ENCODE measurements at places on chromosomes 5 and 9. TPM values are rescaled to one million over a fixed set of nuclear protein-coding genes. Genes with fewer than 3 reads are reported as not detected.

DNA sequence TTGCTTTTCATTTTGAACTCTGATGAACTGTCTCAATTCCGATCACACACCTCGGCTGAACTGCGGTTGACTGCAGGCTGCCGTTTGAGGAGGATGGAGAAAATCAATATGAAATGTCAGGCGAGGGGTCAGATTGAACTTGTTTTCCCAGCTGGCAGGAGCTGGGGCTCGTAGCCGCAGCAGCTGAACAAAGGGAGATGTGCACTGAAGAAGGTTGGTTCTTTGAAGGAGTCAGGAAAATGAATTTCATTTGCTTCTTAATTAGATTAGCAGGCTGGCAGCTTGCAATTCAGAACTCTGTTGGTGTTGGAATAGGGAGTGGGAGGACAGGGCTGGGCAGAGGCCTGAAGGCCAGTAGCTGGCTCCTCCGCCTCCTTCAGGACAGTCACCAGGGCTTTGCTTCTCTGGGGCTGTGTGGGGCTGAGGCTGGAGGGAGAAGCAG is 117.4 kb upstream of the GPR151 start:
- no peak overlapping the region for H3K4me3 ChIP-seq
- no peaks in the 10 kb centered on the region for H3K4me1 ChIP-seq

- no peaks in the 10 kb centered on the region for H3K27me3 ChIP-seq
- DNase-seq = no peak
- H3K4me1 ChIP-seq = no peaks in the 10 kb centered on the region
- H3K27ac ChIP-seq = no peak overlapping the region
- H3K4me3 ChIP-seq = no peak overlapping the region
Measured at GRCh38 chr9:15738011-15738410, 185.2 kb downstream of the CCDC171 start.

DNA sequence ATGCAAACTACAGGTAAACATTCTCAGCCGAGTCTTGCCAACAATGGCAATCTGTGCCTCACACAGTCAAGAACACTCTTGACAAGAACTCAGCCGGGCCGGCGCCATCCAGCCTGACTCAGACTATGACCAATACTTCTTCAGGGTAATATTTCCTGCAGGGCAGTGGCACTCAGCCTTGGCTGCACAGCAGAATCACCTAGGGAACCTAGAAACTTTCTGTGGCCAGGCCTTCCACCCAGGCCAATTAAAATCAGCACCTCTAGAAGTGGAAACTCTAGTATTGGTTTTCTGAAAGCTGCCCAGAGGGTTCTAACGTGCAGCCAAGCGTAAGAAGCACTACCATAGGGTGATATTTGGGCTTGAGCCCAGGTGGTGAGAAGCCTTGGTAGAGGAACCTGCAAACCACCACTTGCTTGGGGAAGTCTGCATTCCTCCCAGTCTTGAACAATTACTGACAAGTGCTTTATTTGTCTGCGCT is 120.6 kb downstream of the TTLL11 start:
- H3K4me1 ChIP-seq = peaks cover 7% of the 10 kb centered on the region
- no peak overlapping the region for H3K27ac ChIP-seq
- DNase-seq = no peak
- no peaks in the 10 kb centered on the region for H3K27me3 ChIP-seq
- no peak overlapping the region for H3K4me3 ChIP-seq

GRCh38 chr5:55750499-55750898 is 12.6 kb downstream of the DDX4 start:
- no peak overlapping the region for H3K4me3 ChIP-seq
- no peak overlapping the region for H3K27ac ChIP-seq
- no peaks in the 10 kb centered on the region for H3K27me3 ChIP-seq
- no peaks in the 10 kb centered on the region for H3K4me1 ChIP-seq
- DNase-seq = no peak

DNA sequence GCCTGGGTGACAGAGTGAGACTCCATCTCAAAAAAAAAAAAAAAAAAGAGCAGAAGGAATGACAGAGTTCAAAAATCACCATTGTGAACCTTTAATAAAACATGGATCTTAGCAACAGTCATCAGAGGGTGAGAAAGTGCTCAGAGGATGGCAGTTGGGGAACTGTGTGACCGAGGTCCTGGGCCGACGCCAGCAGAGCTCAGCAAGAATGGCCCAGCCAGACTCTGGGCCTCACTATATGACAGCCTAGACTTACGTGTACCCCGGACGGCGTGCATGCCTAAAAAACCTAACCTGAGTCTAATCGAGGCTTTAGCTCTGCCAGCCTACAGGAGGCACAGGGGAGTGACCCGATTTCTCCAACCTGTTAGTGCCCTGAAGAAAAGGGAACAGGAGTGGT is 64.3 kb downstream of the MVB12B start:
- no peak for DNase-seq
- no peak overlapping the region for H3K27ac ChIP-seq
- no peak overlapping the region for H3K4me3 ChIP-seq
- no peaks in the 10 kb centered on the region for H3K36me3 ChIP-seq
- H3K4me1 ChIP-seq = peaks cover 31% of the 10 kb centered on the region
- H3K27me3 ChIP-seq = no peaks in the 10 kb centered on the region

- no peak for DNase-seq
- H3K27ac ChIP-seq = no peak overlapping the region
- no peaks in the 10 kb centered on the region for H3K4me1 ChIP-seq
- no peak overlapping the region for H3K4me3 ChIP-seq
- no peaks in the 10 kb centered on the region for H3K36me3 ChIP-seq
- no peaks in the 10 kb centered on the region for H3K27me3 ChIP-seq
Measured at GRCh38 chr9:112011051-112011620, 114.5 kb downstream of the UGCG start.

Gene PRLR
- total RNA-seq = 24.8 TPM

Gene CAVIN4
- 0.08 TPM for total RNA-seq

Gene ANGPTL2
- total RNA-seq = 0.93 TPM

Gene TAF11L5
- not detected for total RNA-seq

Gene NR5A1
- total RNA-seq = not detected

Gene HK3
- total RNA-seq = 16.7 TPM

Measured in liver (tissue), 10 donors.